ENCODE measurements at places on chromosomes 7 and 10. TPM values are rescaled to one million over a fixed set of nuclear protein-coding genes. Genes with fewer than 3 reads are reported as not detected.
A peak's percentile ranks its signal among the peaks of the same experiment; 100 is the strongest.

Gene LIPK
- total RNA-seq: not detected

Gene EPO
- not detected for total RNA-seq

DNA sequence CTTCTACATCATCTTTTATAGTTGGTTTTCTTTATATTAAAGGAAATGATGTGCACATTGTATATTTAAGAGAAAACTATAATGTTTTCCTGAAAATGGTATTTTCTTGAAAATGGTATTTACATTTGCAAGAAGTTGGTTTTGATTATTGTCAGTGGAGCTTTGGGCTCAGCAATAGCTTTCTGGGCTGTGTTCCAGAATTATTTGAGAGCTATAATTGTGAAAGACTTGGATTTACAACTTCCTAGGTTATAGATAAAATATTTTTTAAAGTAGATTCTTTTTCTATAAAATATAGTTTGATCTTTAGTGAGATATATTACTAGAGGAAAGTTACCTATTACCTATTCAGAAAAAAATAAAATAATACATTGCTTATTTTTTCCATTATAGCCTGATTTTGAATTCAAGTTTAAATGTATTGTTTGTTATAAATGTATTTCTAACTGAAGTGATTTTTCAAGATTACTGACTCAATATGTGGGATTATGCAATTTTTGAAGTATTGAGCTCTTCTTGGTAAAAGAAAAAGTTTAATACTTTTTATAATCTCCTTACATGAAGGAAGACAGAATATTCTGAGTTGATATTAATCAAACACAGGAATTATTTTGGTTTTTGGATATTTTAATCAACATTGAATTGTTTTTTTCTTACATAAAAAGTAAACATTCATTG lies 20.2 kb downstream of the GNAI1 start:
- DNase-seq: no peak

Gene OR6B1
- not detected for total RNA-seq

GRCh38 chr7:18900236-18900635 lies 217.2 kb downstream of the TWIST1 start:
- DNase-seq: no peak

DNA sequence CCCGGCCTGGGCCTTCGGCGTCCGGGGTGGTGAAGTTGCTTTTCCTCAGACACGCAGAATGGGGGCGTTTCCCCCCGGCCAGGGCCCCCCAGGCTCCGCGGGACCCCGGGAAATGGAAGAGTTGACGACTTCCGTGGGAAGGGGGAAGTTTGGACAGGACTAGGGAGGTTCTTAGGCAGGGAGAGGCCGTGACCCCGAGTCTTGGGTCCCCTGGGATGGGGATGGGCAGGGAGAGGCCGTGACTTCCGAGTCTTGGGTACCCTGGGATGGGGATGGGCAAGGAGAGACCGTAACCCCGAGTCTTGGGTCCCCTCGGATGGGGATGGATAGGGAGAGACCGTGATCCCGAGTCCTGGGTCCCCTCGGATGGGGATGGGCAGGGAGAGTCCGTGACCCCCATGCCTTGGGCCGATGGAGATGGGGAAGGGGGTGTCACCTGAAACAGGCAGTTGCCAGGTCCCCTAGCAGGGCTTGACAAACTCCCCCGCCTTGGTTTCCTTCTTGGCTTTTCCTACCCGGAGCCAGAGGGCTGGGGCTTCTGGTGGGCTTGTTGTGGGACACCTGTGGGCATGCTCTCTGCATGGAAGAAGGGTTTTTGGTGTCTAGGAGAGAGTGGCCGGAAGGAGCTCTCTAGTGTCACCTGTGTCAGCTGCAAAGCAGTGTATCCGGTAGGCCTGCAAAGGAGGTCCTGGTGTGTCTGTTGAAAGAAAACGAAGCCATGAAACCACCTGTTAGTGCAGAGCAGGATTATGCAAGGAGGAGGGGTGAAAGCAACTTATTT lies 1.1 kb downstream of the TRRAP start:
- DNase-seq: no peak

Gene LDB3
- 24.8 TPM for total RNA-seq

Gene OR2A42
- total RNA-seq: 0.28 TPM

DNA sequence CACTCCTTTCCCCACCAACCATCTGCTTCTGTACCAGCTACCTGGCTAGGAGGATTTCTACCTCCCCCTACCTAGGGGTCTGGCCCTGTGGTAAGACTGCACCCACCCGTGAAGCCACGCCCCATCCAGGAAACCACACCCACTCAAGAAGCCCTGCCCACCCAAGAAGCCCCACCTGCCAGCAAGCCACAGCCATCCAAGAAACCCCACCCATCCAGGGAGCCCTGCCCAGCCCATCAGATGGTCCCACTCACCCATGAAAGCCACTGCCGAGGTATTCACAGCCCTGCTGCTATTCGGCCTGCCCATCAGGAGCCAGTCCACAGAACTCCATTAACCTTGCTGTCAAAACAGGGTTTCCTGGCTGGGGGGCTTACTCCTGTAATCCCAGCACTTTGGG lies 15.6 kb upstream of the MUC3A start:
- DNase-seq: no peak

Gene FFAR4
- 0.36 TPM for total RNA-seq

Gene HGF
- 27.2 TPM for total RNA-seq

Gene CALML5
- total RNA-seq: not detected

GRCh38 chr7:41030673-41031072 lies 672.2 kb downstream of the INHBA start:
- DNase-seq: no peak

Gene OPN1SW
- not detected for total RNA-seq

Gene MINDY3
- 39.2 TPM for total RNA-seq

DNA sequence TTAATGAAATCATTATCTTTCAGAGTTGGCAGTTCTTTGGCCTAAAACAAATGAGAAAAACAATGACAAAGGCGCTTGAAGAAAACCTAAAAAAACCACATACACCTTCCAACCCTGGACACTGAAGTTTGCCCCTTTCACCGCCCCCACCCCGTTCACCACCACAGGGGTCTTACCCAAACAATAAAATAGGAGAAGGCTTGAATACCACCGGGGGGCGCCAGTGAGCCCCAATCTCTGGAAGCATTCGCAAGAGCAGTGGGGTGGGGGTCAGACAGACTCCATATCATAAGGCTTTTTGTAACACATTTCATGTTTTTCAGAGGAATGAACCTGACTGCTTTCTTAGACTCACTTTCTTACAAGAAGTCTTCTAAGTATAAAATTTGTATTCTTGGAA lies 163.6 kb downstream of the PIP4K2A start:
- no peak for DNase-seq

Gene GIMAP6
- 23.5 TPM for total RNA-seq

DNA sequence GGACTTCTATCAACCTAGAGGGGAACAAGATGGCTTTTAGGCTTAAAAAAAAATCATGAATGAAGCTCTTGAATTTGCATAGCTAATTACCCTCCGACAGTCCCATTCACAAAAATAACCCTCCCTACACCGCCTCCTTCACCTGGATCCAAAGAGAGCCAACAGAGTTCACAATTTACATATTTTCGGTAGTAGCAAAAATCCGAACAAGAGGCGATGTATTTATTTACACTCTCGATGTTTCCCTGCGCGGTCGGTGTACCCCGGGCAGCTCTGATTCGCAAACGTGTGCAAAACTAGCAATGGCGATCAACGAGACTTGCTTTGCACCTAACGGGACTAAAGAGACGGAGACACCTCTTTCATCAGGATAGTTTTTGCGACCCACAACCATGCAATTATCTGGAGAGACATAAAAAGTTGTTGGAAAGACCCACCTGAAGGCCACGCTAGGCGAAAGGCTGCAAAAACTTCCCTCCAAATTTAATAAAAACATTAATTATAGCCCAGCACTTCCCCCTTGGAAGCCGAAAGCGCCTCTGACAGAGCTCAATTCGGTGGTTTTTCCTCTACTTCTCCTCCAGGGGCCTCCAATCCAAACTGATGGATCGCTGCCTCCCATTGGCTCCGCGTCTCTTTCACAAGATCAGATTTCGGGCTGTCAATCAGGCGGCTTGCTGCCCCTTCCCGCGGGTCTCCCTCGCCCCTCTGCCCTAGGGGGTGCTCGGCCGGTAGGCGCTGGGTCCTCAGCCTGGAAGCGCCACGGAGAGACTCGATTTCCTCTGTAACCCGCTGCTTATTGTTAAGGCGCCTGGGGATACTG lies at the start of gene ETV1:
TSS of gene ETV1 (minus strand) at position 541 of the 823 bp plus-strand sequence. CDS start 614 bp downstream, outside the sequence.
- peak; percentile 79 for DNase-seq

GRCh38 chr7:2353113-2353935 lies 1.3 kb upstream of the EIF3B start:
- no peak for DNase-seq

GRCh38 chr10:102599565-102600327 lies 44.5 kb upstream of the TRIM8 start:
- peak; percentile 55 for DNase-seq

GRCh38 chr10:122461729-122462532 lies 578 bp downstream of the HTRA1 start:
- DNase-seq: no peak

- DNase-seq: no peak
Measured at GRCh38 chr7:6228361-6229229, 43.8 kb downstream of the CYTH3 start.

Gene PILRA
- total RNA-seq: 5.8 TPM

Gene FAM221A
- total RNA-seq: 11.9 TPM

GRCh38 chr10:31768467-31768866 lies 160.2 kb downstream of the ARHGAP12 start:
- DNase-seq: no peak

Gene EIF5AL1
- total RNA-seq: 0.55 TPM

Gene FLNC
- total RNA-seq: 293 TPM

Gene ABCB1
- total RNA-seq: 5.3 TPM

DNA sequence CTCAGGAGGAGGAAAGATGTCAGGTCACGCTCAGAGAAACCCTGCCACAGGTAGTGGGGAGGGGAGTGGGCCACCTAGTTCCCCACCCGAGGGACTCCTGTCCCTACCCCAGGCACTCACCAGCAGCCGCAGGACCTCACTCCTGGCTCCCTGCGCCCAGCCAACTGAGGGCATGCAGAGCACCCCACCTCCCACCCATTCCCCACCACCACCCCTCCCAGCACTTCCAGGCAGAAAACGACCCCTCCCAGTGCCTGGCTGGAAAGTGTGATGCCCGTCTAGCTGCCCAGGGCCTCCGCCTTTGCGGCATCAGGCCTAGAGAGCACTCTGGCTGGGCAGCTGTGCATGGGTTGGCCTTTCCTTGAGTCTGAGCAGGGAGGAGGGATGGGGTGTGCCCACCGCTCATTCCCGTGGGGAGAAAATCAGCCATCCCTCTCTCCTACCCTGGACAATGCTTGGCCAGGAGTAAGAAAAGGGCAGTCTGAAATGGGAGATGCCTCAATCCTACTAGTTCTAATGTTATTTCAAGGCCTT lies 1.3 kb downstream of the C10orf105 start:
- no peak for DNase-seq

- DNase-seq: no peak
Measured at GRCh38 chr10:47151920-47152319, 148.1 kb upstream of the GDF10 start.

DNA sequence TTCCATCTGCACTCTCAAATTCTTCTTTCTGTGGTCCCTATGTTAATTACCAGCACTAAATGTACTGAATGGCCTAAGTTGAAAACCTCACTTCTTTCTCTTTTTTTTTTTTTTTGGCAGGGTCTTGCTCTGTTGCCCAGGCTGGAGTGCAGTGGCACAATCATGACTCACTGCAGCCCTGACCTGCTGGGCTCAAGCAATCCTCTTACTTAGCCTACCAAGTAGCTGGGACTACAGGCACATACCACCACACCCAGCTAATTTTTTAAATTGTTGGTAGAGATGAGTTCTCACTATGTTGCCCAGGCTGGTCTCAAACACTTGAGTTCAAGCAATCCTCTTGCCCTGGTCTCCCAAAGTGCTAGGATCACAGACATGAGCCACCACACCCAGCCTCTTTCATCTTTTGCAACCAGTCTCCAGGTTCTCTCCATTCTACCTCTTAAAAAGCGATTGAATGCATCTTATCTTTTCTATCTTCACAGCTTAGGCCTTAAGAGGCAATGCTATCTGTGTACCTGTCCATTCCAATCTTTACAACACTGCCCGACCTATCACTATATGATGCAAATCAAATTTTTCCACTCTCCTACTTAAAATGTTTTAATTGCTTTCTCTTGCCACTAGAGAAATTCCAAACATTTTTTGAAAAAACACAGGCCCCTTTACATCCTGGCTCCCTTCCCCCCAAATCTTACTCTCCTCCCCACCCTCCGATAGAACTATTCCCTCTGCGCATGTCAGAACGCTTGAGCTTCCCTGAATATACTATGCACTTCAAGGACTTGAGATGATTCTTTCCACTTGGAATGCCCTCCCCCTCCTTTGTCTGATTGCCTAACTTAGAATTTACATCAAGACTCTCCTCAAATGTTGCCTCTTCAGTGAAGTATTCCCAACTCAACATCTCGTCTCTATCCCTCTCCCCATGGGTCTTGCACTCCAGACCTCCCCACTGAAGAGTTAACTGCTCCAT lies 6.0 kb downstream of the ICA1 start:
- DNase-seq: no peak

GRCh38 chr10:33233635-33234034 lies 100.8 kb downstream of the NRP1 start:
- DNase-seq: no peak

DNA sequence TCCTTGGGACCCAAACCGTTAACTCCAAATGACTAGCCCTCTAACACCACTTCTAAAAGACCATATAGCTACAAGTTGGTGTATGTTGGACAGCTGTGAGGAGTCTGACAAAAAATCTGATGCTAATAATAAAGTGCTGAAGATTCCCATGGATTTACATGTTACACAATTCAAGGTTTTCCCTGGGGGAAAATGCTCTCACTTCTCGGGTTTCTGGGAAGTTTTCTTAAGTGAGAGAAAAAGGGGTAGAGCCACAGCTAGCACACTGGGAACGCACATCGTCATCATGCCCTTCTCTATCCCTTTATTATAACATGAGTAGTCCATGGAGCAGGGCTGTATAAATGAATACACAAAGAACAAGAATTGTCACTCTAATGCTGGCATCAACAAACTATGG lies 162.1 kb downstream of the CHCHD3 start:
- no peak for DNase-seq

- DNase-seq: no peak
Measured at GRCh38 chr7:137948083-137948844, 53.6 kb downstream of the CREB3L2 start.

Data from sigmoid colon (tissue), 7 donors.